ENCODE measurements at places on chromosomes 1 and 21.

- DNase-seq: no peak
Measured at GRCh38 chr1:4062992-4063391, 162.9 kb upstream of the C1orf174 start.

GRCh38 chr1:38815903-38816627 lies 43.5 kb downstream of the RRAGC start:
- DNase-seq: peak; percentile 7

DNA sequence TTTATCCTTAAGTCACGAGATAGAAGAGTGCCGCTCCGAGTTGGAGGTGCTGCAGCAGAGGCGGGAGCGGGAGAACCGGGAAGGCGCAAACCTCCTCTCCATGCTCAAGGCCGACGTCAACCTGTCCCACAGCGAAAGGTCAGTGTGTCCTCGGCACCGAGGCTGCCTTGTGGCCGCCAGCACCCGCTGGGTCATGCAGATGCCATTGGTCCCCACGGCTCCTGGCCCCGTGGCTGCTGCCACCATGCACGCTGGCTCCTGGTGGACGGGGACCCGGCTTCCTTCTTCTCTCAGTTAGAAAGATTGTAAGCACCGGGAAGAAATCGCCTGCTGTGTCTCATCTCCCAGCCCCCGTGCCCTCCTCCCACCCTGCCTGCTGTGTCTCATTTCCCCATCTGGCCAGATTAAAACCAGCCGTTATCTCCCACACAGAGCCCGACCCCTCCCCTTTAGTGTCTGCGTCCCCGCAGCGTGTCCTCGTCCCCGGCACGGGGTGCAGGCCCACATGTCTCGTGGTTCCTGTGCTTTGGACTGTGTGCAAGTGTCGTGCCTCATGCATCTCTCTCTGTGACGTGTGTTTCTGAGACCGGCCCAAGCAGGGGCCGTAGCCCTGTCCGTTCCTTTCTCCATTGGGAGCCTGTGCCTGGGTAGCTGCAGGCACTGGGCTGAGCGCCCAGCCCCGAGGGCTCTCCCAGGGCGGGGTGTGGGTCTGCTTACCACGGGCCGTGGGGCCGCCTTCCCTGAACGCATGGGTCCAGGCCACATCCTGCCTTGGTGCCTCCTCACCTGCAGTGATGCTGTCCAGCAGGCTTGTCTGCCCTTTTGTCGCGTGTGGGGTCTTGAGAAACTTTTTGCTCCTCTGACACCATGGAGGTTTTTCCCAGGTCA lies 62.1 kb downstream of the PCNT start:
- no peak for DNase-seq

DNA sequence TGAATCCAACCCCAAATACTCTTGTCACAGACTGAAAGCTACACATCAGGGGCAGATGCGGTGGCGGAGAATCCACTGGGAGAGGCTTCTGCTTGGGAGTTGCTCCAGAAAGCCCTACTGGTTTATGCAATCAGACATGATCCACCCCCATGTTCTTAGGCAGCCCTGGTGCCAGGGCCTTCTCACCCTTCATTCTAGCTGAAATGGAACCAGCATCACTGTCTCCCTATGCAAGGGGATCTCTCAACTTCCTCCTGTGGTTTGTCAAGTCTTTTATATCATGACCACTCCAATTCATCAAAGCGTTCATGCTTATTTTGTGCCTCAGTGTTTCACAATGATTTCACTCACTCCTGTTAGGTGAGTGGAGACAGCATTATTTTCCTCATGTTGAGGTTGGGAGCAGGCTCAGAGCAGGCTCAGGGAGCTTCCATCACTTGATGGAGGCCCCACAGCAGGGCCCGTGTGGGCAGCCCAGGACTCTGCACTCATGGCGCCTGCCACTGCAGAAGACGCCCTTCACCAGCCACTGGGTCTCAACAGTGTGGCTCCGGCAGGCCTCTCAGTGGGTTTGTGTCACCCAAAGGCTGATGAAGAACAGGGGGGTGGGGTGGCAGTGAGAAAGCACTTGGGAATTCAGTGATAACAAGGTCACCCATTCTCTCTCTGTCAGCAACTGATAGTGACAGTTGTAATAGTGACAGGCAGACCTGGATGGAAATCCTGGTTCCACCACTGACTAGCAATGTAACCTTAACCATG lies 67.1 kb downstream of the CD58 start:
- peak; percentile 53 for DNase-seq

DNA sequence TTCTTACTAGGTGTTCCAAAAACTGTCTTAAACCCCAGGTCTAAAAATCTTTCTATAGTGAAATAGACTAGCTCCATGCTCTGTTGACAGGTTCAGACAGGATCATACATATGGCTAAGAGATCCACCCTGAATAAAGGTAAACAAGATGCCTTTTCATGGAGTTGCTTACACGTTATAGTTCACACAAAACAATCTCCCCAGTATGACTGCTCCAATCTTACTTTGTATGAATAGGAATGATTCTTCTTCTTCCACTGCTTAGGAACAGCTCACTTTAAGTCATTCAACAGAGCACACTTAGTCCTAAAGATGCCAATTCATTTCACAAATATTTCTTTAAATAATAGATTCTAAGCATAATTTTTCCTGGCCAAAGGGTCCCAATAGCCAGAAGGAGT lies 16.0 kb downstream of the ELK4 start:
- no peak for DNase-seq

GRCh38 chr21:46219591-46220239 lies 8.9 kb downstream of the LSS start:
- DNase-seq: no peak

DNA sequence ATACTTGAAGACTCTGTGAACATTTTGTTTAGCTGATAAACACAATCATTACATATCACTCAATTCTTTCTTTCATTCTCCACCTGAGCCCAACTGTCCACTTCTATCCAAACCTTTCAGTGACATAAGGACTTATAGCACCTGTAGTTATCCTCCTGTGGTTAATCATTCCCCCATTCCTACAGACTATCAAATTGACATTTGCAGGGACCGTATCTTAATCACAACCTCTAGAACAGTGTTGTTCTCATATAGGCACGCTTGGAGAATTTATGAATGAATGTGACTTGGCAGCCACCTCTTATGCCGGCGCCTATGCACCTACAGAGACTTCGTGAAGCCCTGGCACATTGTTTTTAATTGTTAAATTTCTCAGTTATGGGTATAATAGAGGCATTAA lies 83.9 kb upstream of the CXADR start:
- DNase-seq: no peak

DNA sequence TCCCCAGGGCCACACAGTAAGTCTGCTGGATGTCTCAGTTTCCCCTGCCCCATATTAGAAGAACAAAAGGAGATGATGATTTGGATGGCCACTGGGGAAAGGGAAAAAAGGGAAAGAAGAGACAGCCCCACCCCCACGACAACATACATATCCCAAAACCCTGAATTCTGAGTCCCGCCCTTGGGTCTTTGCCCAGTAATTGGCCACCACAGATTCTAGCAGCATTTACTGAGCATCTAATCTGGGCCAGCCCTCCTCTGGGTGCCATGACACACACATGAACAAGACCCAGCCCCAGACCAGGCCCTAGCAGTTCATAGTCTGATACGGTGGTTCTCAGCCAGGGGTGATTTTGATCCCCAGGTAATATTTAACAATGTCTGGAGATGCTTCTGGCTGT lies 5.2 kb upstream of the TTC4 start:
- DNase-seq: no peak

- no peak for DNase-seq
Measured at GRCh38 chr1:10117865-10118264, 85.1 kb downstream of the UBE4B start.

DNA sequence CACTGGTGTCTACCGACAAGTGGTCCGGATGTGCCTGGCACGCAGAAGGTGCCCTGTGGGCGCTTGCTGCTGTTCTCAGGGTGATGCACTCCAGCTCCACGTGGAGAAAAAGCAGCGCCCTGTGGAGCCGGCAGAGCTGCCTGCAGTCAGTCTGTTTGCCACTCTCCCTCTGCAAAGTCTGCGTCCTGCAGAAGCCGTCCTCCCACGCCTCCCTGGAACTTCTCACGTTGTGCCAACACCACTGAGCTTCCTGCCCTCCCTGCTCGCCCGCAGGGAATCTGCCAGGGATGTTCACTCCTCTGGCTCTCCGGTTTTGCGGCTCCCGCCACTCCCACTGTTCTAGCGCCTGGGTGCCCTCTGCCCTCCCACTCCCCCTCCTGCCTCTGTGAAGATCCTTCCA lies 19.8 kb upstream of the UBXN10 start:
- DNase-seq: no peak

Data from GF-D8 (cell line).